CD4-positive, alpha-beta T cell (primary cell): ENCODE measurements at places on chromosomes 2 and 18. TPM values are rescaled to one million over a fixed set of nuclear protein-coding genes. Genes with fewer than 3 reads are reported as not detected.

DNA sequence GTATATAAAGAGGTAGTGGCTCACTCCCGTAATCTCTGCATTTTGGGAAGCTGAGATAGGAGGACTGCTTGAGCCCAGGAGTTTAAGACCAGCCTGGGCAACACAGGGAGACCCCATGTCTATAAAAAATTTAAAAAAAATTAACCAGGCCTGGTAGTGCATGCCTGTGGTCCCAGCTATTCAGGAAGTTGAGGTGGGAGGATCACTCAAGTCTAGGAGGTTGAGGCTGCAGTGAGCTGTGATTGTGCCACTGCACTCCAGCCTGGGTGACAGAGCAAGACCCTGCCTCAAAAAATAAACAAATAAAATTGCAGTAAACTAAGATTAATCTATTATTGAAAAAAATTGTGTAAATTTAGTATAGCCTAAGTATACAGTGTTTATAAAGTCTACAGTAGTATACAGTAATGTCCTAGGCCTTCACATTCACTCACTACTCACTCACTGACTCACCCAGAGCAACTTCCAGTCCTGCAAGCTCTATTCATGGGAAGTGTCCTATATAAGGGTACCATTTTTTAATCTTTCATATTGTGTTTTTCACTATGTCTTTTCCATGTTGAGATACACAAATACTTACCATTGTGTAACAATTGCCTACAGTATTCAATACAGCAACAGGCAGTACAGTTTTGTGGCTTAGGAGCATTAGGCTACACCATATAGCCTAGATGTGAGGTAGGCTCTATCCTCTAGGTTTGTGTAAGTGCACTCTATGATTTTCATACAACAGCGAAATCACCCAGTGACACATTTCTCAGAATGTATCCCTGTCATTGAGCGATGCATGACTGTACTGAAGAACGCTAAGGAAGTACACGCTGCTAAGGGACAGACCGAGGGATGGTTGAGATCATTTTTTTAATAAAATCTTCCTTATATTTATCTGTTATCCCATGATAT, 10.4 kb upstream of the MAP4K3 start:
- H3K27ac ChIP-seq = no peak overlapping the region
- no peaks in the 10 kb centered on the region for H3K4me1 ChIP-seq
- H3K27me3 ChIP-seq = no peaks in the 10 kb centered on the region
- DNase-seq = no peak
- no peaks in the 10 kb centered on the region for H3K36me3 ChIP-seq

DNA sequence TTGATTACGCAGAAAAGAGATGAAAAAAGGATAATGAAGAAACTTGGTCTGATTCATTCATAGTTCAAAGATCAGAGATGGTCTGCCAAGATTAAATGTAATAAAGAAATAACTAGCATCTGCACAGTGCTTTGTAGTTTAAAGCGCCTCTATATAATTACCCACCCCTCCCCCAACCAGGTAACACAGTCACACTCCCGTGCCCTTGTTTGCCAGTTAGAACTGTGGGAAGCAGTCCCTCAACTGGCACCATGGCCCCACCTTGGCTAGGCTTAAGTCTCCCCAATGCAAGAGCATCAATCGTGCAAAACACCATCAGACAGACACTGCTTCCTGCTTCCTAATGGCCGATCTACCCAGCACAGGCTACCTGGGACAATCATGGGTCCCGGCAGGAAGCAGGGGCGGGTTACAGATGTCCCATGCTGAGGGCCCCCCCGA, 11.6 kb downstream of the ADCY3 start:
- DNase-seq = no peak
- H3K27ac ChIP-seq = no peak overlapping the region
- H3K4me1 ChIP-seq = no peaks in the 10 kb centered on the region
- no peak overlapping the region for H3K4me3 ChIP-seq

The HTRA2 gene
- 16.0 TPM for total RNA-seq

GRCh38 chr2:240159251-240159839, 18.9 kb upstream of the OTOS start:
- H3K27ac ChIP-seq = no peak overlapping the region
- H3K36me3 ChIP-seq = no peaks in the 10 kb centered on the region
- DNase-seq = no peak

DNA sequence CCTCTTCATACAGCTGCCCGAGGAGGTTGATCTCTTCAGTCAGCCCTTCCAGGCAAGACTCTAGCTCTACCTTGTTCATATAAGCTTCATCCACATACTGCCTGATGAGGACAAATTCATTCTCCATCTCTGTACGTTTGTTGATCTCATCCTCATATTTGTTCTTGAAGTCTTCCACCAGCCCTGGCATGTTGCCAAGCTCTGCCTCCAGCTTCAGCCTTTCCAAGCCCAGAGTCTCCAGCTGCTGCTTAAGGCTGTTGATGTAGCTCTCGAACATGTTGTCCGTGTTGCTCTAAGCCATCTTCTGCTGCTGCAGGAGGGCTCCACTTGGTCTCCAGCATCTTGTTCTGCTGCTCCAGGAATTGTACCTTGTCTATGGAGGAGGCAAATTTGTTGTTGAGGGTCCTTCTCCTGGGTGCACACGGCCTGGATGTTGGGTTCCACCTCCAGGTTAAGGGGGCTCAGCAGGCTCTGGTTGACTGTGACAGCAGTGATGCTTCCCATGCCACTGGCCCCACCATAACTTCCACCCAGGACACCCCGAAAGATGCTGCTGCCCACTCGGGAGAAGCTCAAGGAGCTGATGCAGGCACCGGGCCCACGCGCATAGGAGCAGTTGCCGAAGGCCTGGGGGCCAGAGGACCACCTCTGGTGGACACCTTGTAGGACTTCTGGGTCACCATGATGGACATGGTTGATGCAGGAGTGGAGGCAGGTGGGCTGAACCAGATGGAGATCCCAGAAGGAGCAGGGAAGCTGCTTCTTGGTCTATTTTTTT, 30.3 kb downstream of the ICA1L start:
- H3K4me1 ChIP-seq = no peaks in the 10 kb centered on the region
- no peak overlapping the region for H3K27ac ChIP-seq
- H3K36me3 ChIP-seq = no peaks in the 10 kb centered on the region
- no peak overlapping the region for H3K4me3 ChIP-seq

- no peaks in the 10 kb centered on the region for H3K36me3 ChIP-seq
- no peaks in the 10 kb centered on the region for H3K27me3 ChIP-seq
- H3K27ac ChIP-seq = no peak overlapping the region
- no peak for DNase-seq
Observed at GRCh38 chr2:28344756-28345373, 47.8 kb upstream of the FOSL2 start.
